ENCODE measurements at places on chromosomes 4 and X. TPM values are rescaled to one million over a fixed set of nuclear protein-coding genes. Genes with fewer than 3 reads are reported as not detected.

The KDR gene
- total RNA-seq, result 20.3 TPM

The SULT1E1 gene
- total RNA-seq, result 0.66 TPM

The KLHL13 gene
- 20.2 TPM for total RNA-seq

The TCEAL6 gene
- total RNA-seq, result 2.6 TPM

The SRPX2 gene
- total RNA-seq, result 15.2 TPM

The TLR6 gene
- 5.2 TPM for total RNA-seq

The ABLIM2 gene
- total RNA-seq, result 11.5 TPM

The NAA11 gene
- total RNA-seq, result not detected

The NLGN3 gene
- total RNA-seq, result under 0.01 TPM

The CNGA1 gene
- total RNA-seq, result 5.1 TPM

The SLC9B2 gene
- total RNA-seq, result 14.9 TPM

The RBM46 gene
- total RNA-seq, result not detected

The CCDC149 gene
- 15.8 TPM for total RNA-seq

The CXorf38 gene
- total RNA-seq, result 16.8 TPM

The OTC gene
- 1.4 TPM for total RNA-seq

The NPY5R gene
- 4.6 TPM for total RNA-seq

The EDA gene
- 6.7 TPM for total RNA-seq

The TMSB15C gene
- total RNA-seq, result 4.1 TPM

The ERAS gene
- total RNA-seq, result not detected

The WAS gene
- 6.0 TPM for total RNA-seq

The CXCL5 gene
- not detected for total RNA-seq

The ZNF595 gene
- 41.3 TPM for total RNA-seq

The MAP9 gene
- 8.5 TPM for total RNA-seq

The TCEAL9 gene
- total RNA-seq, result 47.4 TPM

The KCND1 gene
- total RNA-seq, result 1.2 TPM

The GAGE12F gene
- total RNA-seq, result not detected

The PLXNB3 gene
- 13.4 TPM for total RNA-seq

The CYBB gene
- 23.5 TPM for total RNA-seq

The ARX gene
- total RNA-seq, result not detected

The PNMA6F gene
- total RNA-seq, result not detected

The FHL1 gene
- total RNA-seq, result 299 TPM

Measured in breast epithelium (tissue), 4 donors.